ENCODE measurements at places on chromosomes 5 and 9. TPM values are rescaled to one million over a fixed set of nuclear protein-coding genes. Genes with fewer than 3 reads are reported as not detected.

The RECK gene
- total RNA-seq = 6.2 TPM

The FUT7 gene
- total RNA-seq = 0.07 TPM

The STKLD1 gene
- 1.7 TPM for total RNA-seq

The TRIP13 gene
- total RNA-seq = 71.3 TPM

The MVB12B gene
- 7.4 TPM for total RNA-seq

The HTR1A gene
- total RNA-seq = not detected
